ENCODE measurements at places on chromosomes 3 and 15.

DNA sequence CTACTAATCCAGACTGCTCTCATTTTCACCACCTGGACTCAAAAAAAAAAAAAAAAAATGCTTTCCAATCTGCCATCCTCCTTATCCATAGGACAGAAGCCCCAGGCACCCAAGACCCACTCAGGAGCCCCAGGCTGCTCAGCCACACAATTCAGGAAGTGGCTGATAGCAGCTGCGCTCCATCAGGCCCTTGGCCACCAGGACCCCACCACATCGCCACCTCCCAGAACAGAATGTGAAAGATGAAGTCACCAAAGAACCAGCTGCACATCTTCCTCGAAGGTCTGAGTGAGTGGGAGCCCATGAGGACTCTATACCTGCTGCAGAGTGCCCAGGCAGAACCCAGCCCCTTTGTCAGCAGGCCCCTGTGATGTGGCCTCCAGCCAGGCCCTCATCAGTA lies 19.5 kb downstream of the POC1A start:
- no peak for DNase-seq

DNA sequence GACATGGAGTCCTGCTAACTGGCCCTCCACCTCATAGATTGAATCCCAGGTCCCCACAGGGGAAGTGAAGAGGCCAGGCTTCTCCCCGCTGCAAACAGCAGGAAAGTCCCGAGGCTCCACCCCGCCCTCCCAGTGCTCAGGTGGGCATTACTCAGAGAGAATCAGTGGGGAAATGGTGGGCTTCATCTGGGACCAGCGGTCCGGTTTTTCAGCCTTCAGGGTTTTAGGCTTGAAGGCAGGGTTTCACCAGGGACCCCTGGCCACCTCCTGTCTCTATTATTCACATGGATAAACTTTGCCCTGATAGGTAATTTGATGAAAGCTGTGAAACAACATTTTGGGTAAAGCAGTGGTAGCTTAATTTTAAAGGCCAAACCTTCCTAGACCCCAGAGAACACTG lies 31.3 kb downstream of the MKRN3 start:
- DNase-seq = no peak

DNA sequence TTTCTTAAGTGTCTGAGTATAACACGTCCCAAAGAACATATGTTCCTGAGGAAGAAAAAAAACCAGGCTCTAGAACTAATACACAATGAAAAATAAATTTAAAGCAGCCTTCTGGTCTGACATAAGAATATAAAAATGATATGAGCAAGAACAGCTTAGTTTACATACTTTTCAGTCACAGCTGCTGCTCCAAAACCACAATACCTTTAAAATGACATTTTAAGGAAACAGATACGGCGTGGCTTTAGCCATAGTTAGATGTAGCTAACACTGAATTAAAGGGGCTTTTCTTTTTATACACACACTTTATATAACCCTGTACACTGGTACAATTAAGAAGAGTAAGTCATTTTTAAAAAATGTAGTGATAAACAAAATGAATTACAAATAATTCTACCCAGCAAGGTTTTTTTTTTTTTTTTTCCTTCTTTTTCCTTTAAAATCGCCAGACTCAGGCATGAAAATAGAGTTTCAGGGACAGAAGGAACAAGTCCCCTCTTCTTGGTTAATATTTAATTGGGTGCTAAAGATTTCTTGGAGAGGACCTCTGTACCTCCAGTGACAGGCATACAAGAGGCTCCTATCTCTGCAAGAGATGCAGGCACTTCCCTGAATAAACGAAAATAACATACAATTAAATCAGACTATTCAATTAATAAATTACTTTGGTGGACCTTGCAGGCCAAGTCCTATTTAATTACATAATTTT lies 265.6 kb downstream of the FOXP1 start:
- DNase-seq = no peak

DNA sequence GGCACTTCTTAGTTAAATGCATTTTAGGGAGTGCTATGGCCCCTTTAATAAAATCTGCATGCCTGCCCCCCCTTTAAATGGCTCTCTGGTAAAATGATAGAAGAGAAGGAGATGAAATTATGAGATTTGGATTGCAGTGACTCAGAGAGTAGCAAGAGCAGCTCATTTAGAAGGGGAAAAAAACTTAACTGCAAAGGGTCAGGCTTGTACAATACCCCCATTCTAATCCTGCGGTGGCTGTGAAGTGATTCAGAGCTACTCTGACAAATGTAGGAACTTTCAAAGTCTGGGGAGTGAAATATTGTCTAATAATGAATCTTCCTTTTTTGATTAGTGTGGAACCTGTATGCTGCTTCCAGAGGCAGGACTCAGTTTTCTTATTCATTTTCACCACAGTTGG lies 44.1 kb upstream of the TBC1D23 start:
- DNase-seq = no peak

- DNase-seq = no peak
These were observed 536 bp downstream of the SEC61A1 start for GRCh38 chr3:128052595-128053351.

GRCh38 chr15:58228718-58229117 lies 90.5 kb downstream of the AQP9 start:
- no peak for DNase-seq

GRCh38 chr3:114260152-114260551 lies 22.8 kb upstream of the ZNF80 start:
- DNase-seq = no peak

- DNase-seq = no peak
These were observed 35.4 kb upstream of the KCNMB3 start for GRCh38 chr3:179286331-179286730.

GRCh38 chr3:62201438-62202035 lies 171.8 kb downstream of the FEZF2 start:
- DNase-seq = no peak
